ENCODE measurements at places on chromosomes 5 and 9.

GRCh38 chr9:11618241-11618805, 1005.5 kb upstream of the PTPRD start:
- DNase-seq = no peak

- no peak for DNase-seq
These were observed 156.4 kb upstream of the COX7C start for GRCh38 chr5:86461169-86461956.

GRCh38 chr9:115194216-115194615, 76.3 kb upstream of the TNC start:
- DNase-seq = no peak

- no peak for DNase-seq
These were observed 97.1 kb downstream of the ADCY2 start for GRCh38 chr5:7493081-7493480.

DNA sequence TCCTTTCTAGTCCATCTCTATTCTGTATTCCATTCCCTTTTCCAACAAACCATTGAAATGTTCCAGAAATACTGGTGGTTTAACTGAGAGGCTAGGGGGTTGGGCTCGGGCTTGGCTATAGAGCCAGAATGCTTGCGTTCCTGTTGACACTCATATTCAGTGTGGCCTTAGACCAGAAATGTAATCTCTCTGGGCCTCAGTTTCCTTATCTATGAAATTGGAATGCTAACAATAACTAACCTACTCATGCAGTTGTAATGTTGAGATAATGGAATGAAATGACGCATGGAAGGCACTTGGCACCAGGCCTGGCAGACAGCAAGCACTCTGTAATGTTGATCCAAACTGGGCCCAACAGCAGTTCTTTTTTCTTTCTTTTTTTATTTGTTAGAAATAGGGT, 26.8 kb downstream of the JADE2 start:
- DNase-seq = peak; percentile 90

DNA sequence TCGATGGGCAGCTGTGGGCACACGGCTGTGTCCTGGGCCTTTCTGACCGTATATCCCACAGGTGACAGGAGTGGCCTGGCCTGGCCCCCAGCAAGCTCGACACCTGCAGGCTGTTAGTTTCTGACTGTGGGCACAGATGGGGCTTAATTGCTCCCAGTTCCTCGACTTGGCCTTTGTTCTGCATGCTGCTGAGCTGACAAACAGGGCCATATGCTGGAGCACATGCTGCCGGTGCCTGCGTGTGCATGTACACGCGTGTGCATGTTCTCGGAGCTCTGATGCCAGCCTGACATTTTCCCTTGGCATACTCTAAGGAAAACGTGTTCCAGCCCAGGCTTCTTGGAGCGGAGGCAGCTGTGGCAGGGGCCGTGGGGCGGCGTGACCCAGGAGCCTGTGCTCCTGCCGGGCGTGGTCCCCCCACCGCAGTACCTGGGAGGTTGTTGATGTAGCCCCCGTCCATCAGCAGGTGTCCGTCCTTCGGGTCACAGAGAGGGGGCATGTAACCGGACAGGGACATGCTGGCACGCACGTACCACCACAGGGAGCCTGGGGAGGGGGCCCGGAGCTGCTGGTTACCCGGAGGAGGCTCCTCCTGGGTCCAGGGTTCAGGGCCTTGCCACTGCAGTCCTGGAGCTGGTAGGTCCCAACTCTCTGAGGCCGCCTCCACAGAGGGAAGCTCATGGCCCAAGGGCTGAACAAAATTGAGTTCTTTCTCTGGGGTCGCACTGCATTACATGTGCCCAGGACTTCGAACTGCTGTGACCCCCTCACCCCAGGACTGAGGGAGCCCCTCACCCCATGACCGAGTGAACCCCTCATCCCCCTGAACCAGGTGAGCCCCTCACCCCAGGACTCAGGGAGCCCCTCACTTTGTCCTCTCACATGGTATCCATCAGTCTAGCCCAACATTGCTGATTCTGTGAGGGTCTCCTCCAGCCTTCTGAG, 4.1 kb upstream of the NSMF start:
- DNase-seq = no peak

- DNase-seq = no peak
These were observed 1.4 kb downstream of the PCDHA13 start for GRCh38 chr5:140883373-140883772.

- no peak for DNase-seq
These were observed 80.8 kb downstream of the NTRK2 start for GRCh38 chr9:84750152-84750865.
